ENCODE measurements at places on chromosomes 3 and 15.
A peak's percentile ranks its signal among the peaks of the same experiment; 100 is the strongest.

DNA sequence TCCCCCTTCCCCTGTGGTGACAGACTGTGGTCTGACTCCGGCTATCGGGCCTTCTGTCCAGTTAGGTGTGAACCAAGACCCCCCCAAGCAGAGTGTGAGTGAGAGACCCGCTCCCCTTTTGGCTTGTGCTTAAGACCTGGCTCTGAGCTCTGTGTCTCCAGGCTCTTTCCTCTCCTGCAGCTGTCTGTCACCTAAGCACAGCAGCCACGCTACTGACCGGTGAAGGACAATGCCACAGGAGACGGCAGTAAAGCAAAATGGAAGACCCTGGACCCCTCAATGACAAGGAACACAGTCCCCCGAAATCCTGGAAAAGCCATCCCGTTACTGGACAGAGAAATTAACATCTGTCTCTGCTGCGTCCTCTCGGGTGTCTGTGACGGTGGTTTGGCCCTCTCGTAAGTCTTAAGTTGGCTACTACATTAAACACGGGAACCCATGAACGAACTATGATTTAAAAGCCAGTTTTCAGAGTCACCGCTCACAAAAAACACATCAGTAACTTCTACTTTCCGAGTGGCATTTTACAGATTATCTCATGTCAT is 53.7 kb downstream of the CHSY1 start:
- no peak for DNase-seq

DNA sequence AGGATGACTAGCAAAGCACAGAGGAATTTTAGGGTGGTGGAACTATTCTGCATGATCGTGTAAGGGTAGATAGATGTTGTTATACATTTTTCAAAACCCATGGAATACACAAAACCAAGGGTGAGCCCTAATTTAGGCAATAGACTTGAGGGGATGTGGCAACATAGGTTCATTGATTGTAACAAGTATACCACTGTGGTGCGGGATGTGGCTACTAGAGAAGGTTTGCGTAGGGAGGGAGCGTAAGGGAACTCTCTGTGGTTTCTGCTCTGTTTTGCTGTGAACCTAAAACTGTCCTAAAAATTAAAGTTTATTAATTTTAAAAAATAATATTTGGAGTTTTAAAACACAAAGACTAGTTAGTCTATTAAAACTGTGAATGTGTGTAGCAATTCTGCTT is 202.8 kb downstream of the PLCL2 start:
- DNase-seq = no peak

- no peak for DNase-seq
Observed at GRCh38 chr15:40087068-40087810, 21.4 kb downstream of the BMF start.

- no peak for DNase-seq
Observed at GRCh38 chr3:168684519-168684918, 588.8 kb upstream of the GOLIM4 start.

DNA sequence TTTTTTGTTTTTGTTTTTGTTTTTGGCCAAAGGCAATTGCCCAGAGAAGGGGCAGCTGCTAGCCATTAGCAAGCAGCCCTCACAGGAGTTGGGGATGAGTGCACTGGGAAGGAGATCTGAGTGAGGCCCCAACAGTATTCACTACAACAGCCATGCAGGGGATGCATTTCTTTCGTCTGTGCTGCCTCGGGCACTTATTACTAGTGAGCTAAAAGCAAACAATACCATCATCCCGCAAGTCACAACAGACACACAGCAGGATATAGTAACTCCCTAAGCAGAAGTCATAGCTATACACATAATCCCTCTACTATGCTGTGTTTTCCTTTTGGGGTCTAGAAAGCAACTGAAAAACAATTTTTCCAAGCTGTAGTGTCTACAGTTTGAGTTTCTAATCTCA is 27.2 kb downstream of the CRTAP start:
- DNase-seq = no peak

DNA sequence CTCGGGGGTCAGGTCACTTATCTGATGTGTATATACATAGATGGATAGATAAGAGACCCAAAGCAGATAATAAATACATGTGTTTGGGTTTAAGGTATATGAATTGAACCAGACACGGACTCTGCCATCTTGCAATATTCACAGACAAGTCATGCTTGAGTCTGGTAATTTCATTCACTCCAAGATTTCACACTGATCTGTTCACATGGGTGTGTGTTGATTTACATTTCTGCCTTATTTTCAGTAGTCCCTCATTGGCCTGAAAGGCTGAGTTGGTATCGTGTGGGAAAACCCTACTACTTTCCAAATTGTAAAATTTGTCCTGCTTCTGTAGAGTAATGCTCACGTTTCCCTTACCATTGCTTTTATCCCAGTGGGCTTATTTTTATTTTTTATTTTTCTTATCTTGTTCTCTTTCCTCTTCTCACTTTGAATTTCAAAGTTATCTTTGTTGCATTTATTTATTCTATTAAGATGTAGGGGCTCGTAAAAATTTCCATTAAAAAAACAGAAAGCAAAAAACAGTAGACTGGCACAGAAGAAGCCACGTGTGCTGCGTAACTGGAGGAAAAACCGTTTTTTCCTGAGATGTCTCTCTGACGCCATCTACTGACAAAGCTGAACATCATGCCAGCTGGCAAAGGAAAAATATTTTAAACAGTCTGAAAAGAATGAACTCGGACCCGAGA is 10.8 kb upstream of the MFSD1 start:
- peak; percentile 12 for DNase-seq

- DNase-seq = no peak
Observed at GRCh38 chr3:162584986-162585385, 1088.4 kb downstream of the OTOL1 start.

- DNase-seq = no peak
Observed at GRCh38 chr3:69669070-69669469, 70.2 kb upstream of the MITF start.

DNA sequence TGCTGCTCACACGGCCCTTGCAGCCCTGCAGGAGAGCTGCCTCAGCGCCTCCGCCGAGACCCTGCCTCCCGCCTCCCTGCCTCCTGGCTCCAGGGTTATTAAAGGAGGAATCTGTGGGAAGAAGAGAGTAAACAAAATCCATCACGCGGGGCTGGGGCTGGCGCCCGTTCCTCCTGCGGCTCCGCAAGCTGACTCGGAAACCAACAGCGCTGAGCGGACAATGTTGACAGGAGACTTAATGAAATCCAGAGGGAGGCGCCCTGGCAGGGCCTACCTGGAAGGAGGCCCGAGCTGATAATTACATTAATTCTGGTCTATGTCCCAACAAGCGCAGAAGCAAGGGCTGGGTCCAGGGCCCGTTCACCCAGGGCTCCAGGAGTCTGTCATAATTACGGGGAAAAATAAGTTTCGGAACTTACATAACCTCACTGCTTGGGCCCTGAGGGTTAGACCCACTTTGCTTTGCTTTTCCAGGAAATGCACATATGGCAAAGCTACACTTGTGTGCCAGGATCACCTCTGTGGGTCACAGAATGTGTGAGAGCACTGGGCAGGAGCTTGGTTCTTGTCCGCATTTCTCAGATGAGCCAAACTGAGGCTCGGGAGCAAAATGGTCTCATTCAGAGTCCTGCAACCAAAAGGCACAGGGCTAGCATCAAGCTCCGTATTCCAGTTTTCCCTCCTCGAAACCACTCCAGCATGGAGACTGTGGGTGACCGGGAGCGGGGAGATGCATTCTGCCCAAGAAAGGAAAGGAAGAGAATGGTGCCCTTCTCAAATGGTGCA is 43.8 kb upstream of the SLC6A6 start:
- DNase-seq = no peak

GRCh38 chr3:64625381-64625780 is 62.4 kb downstream of the ADAMTS9 start:
- no peak for DNase-seq

- no peak for DNase-seq
Observed at GRCh38 chr3:22159004-22159695, 408.1 kb upstream of the ZNF385D start.

DNA sequence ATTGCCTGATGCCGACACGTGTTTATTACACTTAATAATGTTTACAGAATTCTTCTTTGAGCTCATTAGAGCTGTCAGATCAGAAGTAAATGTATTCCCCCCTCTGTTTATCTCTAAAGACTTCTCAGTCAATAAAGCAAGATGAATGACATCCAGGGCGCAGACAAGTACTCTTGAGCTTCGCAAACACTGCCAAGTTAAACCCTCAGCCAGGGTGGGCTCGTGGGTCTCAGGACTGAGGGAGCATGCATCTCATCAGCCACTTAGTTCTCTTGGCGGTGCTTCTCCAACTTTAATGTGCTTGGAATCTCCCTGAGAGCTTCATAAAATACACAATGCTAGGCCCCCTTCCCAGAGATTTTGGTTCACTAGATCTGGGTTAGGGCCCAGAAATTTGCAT is 333.9 kb upstream of the THRB start:
- no peak for DNase-seq

DNA sequence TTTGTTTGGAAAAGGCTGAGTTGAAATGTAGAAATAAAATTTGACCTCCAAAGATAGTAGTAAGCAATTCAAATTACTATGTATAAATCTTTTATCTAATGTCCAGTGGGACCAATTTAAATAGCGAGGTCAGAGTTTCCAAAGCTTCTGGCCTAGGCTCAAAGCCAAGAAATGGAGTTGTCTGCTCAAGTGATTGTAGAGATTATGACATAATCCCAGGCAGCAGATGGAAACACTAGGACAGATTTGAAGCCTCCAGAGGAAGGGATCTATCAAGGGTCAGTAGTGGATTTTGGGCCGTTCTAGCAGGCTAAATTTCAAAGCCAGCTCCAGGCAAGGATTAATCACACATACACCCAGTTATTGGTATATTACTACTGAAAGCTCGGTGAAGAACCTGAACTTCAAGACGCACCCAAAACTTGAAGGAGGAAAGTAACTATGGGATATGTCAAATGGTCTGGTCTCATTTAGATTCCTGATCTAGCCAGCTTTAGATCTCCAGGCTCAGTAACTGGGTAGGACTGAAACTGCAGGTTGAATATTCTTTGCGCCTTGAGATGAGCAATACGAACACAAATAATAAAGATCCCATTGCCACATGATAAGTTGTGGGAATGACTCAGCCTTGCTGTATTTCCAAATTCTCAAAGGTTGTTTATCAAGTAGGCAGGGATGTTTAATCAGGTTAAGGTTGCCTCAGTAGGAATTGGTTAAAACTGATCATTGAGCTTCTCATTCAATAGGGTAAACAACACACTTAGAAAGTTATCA is 30.9 kb upstream of the ARRDC4 start:
- no peak for DNase-seq

GRCh38 chr15:74889883-74890664 is at the start of gene MPI:
TSS of gene MPI (plus strand) at chr15:74890042. CDS start at chr15:74890074, 32 bp downstream.
- DNase-seq = peak; percentile 92

- no peak for DNase-seq
Observed at GRCh38 chr15:67091980-67092677, 26.7 kb downstream of the SMAD3 start.

GRCh38 chr15:77532846-77533245 is 99.9 kb downstream of the LINGO1 start:
- DNase-seq = no peak

DNA sequence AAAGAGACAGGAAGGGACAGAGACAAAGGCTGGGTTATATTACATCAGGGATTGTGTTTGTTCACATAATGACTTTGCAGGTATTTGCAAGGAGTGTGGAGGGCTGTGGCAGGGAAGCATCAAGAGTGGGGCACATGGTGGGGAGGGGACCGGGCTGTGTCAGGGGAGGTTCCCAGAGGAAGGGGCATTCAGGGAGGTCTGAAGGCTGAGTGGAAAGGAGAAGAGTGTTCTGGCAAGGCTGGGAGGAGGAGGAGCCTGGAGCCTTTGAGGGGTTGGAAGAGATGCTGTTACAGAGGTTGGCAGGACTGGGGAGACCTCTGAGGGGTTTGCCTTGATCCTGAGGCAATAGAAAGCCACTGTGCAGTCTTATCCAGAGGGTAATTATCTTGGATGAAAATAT is 49.4 kb downstream of the EXOG start:
- no peak for DNase-seq

DNA sequence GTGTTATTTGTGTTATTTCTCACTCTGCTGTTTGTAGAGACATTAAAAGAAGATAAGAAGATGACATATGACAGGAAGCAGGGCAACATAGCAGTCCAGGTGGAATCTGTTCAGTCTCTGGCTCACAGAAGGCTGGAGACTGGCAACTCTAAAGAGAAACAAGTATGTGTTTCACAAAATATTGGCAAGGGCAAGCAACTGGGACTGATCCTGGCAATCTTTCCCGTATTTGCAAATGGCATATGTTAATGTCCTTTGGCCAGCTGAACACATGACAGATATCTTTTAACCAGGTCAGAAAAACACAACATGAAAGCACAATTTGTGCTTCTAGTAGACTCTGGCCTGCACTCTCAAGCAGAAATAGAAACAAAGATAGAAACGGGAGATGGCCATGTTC is 1354.1 kb upstream of the EPHA6 start:
- no peak for DNase-seq

GRCh38 chr3:78634316-78634715 is 1133.5 kb downstream of the ROBO1 start:
- DNase-seq = no peak

GRCh38 chr3:5543047-5543446 is 355.5 kb downstream of the EDEM1 start:
- DNase-seq = no peak

DNA sequence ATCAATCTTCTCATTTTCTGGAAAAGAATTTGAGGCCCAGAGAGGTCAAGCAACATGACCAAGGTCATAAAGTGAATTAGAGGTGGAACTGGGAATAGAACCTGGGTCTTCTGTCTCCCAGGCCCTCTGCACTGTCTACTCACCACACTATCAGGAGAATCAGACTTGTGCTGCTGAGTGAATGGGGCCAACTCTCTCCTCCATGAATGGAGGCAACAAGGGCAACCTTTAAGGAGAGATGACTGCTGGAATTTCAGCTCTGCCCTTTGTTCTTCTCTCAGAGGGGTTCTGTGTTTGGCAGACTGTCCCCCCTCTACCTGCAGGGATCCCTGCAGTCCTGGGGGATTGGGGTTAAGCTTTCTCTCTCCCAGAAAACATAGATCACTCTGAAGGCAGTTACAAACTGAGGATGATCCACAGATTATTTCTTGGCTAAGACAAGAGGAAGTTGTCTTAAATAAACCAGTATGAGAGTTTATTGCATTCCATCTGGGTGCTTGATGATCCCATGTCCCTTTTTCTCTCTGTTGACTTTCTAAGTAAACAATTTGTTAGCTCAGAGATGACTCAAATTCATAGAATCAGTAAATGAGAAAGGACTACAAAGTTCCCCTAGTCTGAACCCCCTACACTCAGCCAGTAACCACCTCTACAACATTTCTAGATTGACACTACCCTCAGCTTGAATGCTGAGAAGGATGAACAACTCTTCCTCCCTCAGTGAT is 99.0 kb upstream of the LIPC start:
- DNase-seq = no peak

- no peak for DNase-seq
Observed at GRCh38 chr3:59436164-59436958, 386.5 kb upstream of the CFAP20DC start.

DNA sequence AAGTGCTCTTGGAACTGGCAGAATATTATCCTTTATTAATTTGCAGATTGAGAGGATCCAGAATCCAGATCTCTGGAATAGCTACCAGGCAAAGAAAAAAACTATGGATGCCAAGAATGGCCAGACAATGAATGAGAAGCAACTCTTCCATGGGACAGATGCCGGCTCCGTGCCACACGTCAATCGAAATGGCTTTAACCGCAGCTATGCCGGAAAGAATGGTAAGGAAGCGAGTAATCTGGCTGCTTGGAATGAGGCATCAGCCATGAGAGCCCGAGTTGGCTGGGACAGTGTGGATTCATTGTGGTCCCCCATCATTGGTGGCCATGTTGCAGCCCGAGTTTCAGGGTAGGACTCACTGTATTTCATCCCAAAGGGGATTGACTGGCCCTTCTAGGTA is 47.1 kb downstream of the PARP14 start:
- DNase-seq = no peak

Data from stimulated activated naive CD8-positive, alpha-beta T cell treated with anti-CD3 and anti-CD28 coated beads, Interleukin-15, Interleukin-2, amounts not matched to agents 100 U/mL and 50 U/mL, for 24 hours (primary cell).